Stimulated activated CD4-positive, alpha-beta T cell treated with anti-CD3 and anti-CD28 coated beads, Interleukin-1b, Interleukin-23, amount 100 ng/mL, for 1 hour (primary cell): ENCODE measurements at places on chromosomes 3 and 15.

DNA sequence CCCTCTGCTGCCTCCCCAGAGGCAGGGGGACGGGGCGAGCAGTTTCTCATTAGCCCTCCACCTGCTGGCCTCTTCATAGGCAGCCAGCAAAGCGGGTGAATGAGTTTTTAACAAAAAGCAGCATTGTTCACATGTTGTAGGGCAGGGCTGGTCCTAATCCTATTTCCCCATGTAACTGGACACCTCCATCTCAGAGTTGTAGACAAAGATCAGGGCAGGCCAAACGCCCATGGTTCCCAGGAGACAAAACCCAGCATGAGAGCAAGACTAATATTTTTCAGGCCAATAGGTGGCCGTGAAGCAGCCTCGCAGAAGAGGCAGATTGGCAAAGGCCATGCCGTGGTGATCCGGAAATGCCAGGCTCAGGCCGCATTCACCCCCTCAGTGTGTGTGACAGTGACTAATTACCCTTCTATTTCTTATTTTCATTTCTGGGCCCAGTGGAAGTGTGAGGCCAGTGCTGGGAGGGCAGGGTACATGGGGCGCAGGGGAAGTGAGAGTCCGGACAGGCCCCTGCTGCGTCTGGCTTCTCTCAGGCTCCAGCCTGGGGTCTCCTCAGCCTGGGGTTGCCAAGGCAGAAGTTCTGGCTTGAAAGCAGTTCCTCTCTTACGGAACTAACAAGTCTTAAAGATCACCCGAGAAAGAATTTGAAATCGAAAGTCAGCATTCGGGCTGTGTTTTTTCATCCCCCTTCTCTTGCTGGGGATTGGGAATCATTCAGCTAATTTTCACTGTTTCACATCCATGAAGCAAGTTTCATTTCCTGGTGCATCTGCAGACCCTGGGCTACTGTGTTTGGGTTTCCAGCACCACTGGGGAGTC, 64.8 kb downstream of the BOC start:
- no peak for DNase-seq

GRCh38 chr3:149221783-149222517, at the start of gene CP:
Gene CP (minus strand): TSS chr3:149221829. CDS start chr3:149221792, 37 bp downstream.
- DNase-seq: no peak

DNA sequence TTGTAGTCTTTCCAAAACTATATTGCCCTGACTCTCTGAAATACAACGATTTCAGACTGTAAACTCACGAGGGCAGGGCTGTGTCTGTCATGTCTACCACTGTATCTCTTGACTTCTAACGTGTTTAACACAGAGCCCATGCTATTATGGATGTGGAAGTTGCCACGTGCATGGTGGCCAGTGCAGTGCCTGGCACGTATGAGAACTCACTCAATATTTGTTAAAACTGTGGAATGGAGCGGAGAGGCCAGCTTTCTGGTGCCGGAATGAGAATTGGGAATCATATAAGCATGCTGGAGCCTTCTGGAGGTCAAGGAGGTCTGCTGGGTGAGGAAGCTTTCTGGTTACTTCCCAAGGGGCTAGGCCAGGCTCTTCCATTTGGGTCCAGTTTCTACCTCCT, 220.6 kb upstream of the LYSMD4 start:
- no peak for DNase-seq

- DNase-seq: peak; percentile 53
These were observed 77.2 kb downstream of the TBC1D2B start for GRCh38 chr15:78000091-78000926.

- no peak for DNase-seq
These were observed 38.2 kb downstream of the ALS2CL start for GRCh38 chr3:46655271-46655670.

- DNase-seq: no peak
These were observed 69.6 kb upstream of the MYZAP start for GRCh38 chr15:57522148-57522547.

DNA sequence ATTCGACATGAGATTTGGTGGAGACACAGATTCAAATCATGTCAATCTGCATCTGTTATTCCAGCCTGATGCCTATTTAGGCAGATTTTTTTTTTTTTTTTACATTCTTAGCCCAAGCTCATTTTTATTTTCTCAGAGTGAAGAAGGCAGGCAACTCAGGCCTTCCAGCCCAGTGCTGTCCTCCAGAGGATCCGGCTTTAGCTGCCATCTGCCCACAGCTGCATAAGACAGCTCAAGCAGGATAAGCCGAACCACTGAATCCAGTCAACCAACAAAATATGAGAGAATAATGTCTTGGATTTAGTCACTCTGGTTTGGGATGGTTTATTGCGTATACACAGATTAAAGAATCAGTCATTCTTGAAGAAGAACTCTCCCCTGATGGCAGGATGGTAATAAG, 19.9 kb upstream of the COLQ start:
- no peak for DNase-seq

DNA sequence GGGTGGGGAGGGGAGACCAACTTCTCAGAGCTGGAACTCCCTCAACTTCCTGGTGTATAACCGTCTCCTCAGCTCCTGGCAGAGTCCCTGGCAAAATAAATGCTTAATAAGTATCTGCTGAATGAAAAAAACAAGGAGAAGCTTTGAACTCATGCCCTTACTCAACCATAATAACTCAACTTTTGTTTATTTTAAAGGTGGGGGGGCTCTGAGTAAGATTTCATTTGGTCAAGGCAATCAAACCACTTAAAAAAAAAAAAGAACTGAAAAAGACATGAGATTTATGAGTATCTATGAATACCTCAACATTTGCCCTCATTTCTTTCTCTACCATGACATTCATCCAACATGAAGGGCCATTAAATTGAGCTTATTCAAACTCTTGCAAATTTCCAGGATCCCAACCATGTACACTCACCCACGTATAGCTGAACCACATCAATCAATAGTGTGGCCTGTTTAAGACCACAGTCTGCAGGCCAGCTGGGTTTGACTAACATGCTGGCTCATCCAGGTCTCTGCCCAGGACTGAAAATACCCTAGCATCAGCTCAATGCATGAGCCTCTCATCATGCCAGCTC, 157.9 kb downstream of the FOXP1 start:
- no peak for DNase-seq

DNA sequence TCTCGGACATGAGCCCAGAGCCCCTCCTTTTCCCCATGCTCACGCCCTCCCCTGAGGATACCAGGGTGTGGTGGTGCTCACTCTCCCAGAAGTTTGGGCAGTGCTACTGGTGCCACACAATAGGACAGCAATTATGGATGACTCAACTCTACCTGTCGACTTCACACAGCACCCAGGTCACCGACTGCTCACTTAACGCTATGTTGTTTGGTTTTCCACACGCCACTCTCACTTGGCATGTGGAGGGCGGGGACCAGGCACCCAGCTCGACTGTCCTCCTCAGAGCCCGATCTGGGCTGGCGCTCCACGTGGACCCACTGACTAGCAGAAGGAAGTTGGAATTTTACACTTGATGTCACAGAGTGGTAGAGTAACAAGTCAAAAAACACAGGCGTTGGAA, 30.9 kb downstream of the STIMATE start:
- no peak for DNase-seq

GRCh38 chr3:46994801-46995731, 15.6 kb downstream of the NBEAL2 start:
- DNase-seq: no peak

- no peak for DNase-seq
These were observed 34.8 kb upstream of the RASA2 start for GRCh38 chr3:141452045-141452444.

DNA sequence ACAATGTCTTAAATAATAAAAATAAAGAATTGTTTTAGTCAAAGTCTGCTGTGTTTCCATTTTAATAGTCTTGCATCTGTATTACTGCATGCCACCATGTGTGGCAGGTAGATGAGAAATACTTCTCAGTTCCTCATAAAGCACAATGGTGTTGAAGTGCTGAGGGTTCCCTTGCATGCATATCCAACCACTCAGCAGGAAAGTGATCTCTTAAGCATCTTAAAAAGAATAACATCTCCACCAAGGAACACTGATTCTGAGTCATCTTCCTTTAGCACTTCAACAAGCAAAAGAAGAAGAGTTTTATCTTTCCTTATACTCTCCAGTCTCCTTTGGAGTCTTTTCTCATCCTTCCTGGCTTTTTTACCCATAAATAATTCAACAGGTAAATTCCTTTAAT, 602.0 kb downstream of the TBL1XR1 start:
- no peak for DNase-seq

GRCh38 chr3:133644768-133645167, 17.0 kb downstream of the TOPBP1 start:
- DNase-seq: no peak

GRCh38 chr3:105375750-105376511, 9.2 kb downstream of the ALCAM start:
- no peak for DNase-seq

GRCh38 chr3:163391407-163392181, 1686.7 kb downstream of the SI start:
- DNase-seq: no peak

GRCh38 chr3:53843195-53844177, 2.7 kb downstream of the CHDH start:
- no peak for DNase-seq

DNA sequence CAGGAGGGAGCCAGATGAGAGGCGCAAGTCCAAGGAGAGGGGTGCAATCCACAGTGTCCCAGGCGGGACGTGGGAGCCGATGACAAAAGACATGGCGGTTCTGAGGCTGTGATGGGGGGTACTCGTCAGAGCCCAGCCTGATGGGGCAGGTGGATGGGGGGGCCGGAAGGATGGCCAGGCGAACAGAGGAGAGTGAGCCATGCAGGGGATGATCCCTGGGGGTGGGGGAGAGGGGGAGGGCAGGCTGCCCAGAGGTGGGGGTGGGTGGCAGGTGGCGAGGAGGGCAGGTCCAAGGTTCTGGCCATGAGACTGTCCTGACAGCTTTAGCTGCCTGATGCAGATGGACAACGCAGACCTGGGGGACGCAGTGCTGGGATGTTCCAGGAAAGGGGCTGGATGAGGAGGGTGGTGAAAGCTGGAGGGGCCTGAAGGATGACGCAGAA, 8.9 kb upstream of the CSPG4 start:
- no peak for DNase-seq

- DNase-seq: no peak
These were observed 1333.5 kb upstream of the CADM2 start for GRCh38 chr3:83625261-83625660.

DNA sequence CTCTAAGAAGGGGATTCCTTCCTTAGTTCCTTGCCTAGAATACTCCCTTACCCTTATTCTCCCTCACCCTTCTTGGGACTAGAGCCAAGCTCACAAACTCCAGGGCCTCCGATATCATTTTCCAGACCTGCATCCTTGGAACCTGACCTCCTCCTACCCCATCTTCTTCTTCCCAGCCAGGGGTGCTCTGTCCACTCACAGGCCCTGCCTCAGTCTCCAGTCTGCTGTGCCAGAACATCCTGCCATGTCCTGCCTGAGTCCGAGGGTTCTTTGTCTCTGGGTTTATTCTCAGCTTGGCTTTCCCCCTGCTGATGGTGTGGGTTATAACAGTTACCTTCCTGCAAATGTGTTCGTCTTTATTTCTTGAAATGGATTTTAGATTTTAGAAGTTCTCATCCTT, 59.9 kb upstream of the MCF2L2 start:
- no peak for DNase-seq

DNA sequence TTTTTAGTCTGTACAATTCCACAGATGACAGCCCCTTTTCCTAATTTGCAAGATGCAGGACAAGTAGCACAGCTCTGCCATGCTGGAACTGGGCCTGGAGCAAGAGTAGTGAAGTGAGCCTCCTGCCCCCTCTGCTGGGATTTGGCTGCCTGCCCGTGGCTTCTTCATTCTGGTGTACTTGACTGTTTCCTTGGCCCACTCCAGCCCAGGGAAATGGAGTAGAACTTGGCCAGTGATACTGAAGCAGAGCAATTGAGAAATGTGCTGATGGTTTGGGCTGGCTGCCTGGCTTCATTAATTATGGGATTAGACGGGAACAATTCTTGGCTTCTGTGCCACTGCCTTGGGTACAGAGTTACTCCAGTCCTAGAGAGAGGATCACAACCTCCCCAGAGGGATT, 2.8 kb downstream of the GPD1L start:
- DNase-seq: no peak

DNA sequence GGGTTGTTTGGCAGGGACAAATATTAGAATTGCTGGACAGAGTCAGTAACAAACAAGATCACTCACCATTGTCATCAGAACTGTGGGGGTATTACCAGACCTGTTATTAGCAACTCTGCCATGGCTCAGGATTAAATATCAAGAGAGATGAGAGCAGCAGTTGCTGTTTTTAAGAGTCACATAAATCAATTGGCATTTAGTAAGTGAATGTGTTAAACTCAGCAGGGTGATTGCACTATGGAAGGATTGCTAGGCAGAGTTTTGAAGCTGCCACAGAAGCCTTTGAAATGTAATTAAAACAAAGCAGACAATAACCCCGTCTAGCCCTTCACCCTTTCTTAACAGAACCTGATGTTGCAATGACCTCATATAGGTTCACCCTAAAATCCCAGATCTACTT, 238.8 kb downstream of the GAP43 start:
- DNase-seq: no peak

DNA sequence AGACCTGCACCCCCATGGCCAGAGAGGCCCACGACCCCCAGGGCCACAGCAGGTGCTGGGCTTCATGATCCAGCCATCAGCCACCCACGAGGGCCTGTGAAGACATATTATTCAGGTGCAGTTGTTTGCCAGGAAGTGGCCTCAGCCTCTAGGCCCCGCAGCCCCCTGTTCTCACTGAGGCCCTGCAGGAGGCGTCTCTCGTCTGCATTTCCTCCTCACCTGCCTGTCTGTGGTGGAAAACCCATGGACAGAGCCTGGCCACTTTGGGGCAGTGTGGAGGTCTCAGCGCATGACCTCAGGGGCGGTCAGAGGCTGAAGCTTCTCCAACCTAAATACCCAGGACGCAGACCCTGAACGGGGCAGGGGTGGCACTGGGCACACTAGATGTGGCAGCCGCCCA, 18.6 kb downstream of the UROC1 start:
- no peak for DNase-seq

- DNase-seq: no peak
These were observed 8.4 kb upstream of the GSK3B start for GRCh38 chr3:120102674-120103073.

DNA sequence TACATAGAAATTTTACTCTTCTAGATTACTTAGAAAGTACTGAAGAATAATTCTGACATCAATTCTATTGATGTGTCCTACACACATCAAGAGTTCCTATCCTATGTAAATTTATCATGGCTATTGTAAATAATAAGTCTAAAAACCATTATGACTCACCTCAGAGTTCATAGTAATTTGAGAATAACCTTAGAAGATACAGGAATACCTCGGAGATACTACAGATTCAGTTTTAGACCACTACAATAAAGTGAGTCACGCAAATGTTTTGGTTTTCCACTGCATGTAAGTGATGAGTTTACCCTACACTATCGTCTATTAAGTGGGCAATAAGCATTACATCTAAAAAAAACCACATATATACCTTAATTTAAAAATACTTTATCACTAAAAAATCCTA, 74.8 kb downstream of the NR1I2 start:
- no peak for DNase-seq

- DNase-seq: no peak
These were observed 58.1 kb upstream of the FOXP1 start for GRCh38 chr3:71641674-71642073.

DNA sequence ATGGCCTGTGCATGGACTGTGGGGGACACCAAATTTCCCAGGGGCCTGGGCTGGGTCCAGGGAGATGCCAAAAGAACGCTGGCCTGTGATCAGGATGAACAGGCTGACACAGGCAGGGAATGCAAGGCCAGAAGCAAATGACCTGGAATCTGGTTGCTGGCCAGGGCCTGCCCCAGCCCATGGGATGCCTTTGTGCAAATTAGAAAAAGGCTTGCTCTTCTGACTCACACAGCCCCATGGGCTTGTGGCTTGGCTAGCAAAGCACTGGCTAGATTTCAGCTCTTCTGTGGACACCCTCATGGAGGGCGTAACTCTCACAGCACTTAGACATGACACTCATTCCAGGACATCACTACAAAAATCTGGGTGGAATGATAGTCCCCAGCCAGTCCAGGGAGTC, 356.0 kb downstream of the SHQ1 start:
- DNase-seq: no peak
